ENCODE measurements at places on chromosomes 3 and 15.

DNA sequence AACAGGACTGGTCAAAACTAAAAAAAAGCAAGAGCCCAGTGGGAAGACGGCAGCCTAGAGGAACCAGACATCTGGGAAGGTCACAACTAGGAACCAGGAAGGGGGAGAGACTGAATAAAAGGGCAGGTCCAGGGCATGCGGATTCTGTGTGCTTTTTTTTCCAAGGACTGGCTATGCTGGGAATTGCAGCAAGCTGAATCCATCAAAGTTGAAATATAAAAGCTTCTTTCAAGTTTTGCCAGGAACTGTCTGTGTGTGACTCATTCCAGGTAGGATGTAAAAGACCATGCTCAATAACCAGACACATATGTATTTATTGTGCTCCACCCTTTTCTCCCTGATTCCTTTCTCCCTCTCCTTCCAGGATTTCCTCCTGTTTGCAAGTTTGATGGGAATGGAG, 47.9 kb upstream of the CCDC80 start:
- DNase-seq: no peak

GRCh38 chr3:65677486-65678010, 361.2 kb downstream of the MAGI1 start:
- DNase-seq: no peak

DNA sequence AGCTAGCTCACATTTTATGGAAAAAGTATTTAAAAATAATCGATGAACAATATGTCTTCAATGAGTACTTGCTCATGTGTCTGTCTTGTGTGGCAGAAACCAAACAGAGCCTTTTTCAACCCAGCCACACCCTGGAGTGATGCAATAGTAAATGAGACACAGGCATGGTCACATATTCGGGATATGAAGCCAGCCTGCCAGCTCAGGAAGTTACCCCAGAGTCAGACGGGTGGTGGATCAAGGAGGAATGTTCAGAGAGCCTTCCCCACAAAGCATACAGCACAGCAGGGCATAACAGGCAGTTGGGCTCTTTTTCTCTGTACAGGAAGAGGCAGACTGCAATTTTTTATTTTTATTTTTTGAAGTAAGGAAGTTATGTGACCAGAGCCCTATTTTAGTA, 27.3 kb downstream of the LARP6 start:
- DNase-seq: no peak

DNA sequence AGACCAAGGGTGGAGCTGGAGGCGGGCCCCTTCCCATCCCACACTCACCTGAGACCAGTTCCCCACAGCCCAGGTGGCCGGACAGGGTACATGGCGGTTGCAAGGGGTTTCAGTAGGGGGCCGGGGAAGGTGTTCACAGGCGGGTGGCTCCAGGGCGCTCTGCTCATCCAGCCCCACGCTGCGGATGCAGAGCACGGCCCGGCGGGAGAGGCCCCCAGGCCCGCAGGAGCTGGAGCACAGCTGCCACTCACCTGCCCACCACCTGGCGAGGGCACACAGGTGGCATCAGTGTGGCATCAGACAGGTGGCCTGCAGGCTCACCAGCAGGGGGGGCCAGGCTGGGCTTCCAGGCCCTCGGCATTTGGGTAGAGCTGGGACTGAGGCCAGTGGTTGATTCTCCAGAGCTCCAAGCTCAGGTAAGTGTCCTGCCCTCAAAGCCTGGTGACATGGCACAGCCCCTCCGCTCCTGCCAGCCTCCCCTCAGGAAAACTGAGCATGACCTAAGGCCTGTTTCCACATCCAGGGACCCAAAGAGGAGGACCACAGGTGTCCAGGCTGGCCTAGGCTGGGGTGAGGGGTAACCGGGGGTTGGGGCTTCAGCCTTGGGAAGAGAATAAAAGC, 43.8 kb downstream of the ADAMTS7 start:
- DNase-seq: no peak

- DNase-seq: no peak
These were observed 100.0 kb downstream of the ZMAT3 start for GRCh38 chr3:178971614-178972013.

DNA sequence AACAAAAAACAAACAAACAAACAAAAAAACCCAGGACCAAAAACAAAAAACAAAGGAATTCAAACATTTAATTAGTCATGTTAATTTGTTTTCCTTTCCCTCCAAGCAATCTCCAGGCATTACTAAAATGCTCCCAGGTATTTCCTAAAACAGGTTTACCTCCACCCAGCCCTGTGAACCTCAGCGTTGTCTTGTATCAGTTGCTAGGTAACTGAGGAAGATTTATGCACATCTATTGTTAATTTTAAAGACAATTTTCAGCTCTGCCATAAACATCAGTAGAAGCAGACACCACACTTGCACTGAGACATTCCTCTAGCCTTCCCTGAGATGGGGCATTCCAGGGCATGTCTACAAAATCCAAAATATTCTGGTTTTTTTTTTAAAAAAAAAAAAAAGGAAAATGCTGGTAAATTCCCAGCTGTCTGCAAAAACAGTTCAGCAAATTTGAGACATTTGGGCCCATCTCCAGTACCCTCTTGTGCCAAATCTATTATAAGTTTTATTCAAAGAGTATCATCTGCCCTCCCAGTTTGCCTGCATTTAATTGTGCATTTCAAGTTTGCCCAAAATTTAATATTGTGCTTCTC, 227.6 kb downstream of the ADAMTS9 start:
- DNase-seq: no peak

GRCh38 chr3:188271226-188271914, 117.4 kb downstream of the LPP start:
- DNase-seq: no peak

DNA sequence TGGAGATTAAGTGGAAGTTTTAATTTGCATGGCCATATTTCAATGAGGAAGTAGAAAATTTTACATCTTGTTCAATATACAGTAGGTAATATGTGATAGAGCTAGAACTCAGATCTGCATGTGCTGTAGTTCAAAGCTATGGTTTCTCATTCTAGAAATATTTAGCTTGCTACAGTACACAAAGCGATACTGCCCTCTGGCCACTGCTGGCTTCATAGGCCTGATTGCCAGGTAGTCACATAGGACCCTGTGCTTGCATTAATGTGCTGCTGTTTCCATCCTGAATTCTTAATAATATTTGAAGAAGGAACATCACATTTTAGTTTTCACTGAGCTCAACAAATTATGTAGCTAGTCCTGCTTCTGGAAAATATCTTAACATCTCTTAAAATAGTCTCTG, 87.0 kb downstream of the PLSCR2 start:
- DNase-seq: no peak

DNA sequence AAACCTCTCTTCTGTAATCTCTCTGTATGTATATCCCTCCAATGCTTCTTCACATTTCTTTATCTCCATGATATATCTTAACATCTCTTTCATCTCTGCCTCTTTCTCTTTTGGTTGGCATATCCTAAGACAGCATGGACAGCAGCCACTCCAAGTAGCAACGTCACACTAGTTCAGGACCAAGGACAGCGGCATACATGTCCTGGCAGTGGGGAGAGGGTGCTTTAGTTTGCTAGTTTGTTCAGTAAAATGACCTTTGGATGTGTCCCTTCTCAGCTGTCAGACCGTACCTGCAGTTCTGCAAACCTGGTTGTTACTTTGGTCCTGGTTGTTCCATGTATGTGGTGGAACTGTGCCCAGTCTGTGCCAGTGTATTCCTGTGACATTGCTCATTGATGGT, 225.6 kb upstream of the ROPN1 start:
- DNase-seq: peak; percentile 35

GRCh38 chr15:79454063-79454462, 21.9 kb downstream of the MINAR1 start:
- no peak for DNase-seq
